CMK (cell line): ENCODE measurements at places on chromosomes 13 and 19.

GRCh38 chr13:97108530-97108900 is 113.6 kb upstream of the MBNL2 start:
- DNase-seq = no peak

DNA sequence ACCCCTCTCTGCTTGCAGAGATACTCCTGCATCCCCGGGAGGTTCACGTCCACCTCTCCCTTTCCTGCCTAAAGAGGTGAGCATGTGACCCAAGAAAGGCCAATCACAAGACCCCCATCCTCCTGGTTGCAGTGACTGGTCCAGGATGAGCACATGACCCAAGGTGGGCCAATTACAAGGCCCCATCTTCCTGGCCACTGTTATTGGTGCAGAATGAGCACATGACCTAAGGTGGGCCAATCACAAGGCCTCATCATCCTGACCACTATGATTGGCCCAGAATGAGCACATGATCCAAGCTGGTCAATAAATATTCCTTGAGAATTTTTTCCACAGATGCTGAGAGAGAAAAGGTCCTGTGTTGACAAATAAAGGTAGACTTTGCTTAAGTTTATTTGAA is 350.7 kb downstream of the EFNB2 start:
- no peak for DNase-seq

DNA sequence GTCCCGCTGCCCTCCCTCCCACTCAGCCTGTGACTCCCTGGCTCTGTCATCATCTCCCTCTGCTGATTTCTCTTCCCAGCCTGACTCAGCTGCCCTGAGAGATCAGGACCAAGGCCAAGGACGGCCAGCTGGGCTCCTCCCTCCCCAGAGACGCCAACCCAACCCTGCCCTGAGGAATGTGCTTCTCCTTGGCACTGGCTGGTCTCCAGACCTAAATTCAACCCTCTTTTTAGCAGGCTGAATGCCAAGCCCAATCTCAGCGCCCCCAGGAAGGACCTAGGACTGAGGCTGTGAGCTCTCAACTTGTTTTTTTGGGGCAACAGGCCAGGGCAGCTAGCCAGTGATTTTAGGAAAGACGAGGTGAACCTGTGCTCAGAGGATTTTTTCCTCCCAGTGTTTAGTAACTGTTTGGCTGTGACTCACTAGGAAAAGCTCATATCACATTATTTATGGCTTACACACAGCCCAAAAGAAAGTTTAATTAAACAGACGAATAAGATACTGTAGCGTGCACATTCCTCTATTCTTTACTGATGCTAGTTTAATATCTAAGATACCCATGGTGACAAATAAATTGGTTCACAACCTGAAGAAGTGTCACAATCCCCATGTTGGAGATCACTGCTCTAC is 7.4 kb upstream of the IGFL1 start:
- DNase-seq = no peak

GRCh38 chr19:23957660-23958281 is 43.1 kb downstream of the ZNF726 start:
- no peak for DNase-seq

- DNase-seq = no peak
Observed at GRCh38 chr13:34207334-34207733, 389.4 kb downstream of the RFC3 start.

- no peak for DNase-seq
Observed at GRCh38 chr13:25171517-25172302, at the start of gene AMER2. AMER2 (minus strand) TSS chr13:25172288; CDS start chr13:25171619, 669 bp downstream.

DNA sequence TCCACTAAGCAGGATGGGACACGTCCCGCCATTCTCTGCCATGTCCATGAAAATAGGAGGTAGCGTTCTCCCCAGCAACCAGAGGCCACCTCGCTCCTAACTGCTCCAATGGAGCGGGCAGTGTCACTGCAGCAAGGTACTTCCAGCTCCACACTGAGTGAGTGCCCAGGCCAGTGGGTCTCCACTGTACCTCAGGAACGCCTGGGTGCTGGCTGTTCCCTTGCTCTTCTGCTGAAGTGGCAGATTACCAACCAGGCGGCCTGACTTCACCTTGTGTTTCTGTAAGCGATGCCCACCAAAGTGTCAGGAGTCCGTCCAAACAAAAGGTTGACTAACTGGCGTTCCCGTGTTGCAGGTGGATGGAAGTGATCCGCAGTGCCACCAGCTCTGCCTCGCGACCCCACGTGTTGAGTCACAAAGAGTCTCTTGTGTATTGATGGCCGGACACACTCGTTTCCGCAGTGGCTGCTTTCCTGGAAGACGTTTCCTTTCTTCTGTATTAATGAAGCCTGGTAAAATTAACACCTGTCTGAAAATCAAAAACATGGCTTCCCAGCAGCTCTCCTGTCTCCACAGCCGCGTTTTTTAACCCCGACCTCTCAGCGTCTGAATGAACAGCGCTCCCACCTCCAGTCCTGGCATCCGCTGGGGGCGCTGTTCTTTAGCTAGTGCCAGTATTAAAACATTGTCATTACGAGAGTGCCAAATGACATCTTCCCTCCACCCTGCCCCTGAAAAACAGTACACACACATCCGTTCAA is 128.8 kb downstream of the STK24 start:
- DNase-seq = no peak

DNA sequence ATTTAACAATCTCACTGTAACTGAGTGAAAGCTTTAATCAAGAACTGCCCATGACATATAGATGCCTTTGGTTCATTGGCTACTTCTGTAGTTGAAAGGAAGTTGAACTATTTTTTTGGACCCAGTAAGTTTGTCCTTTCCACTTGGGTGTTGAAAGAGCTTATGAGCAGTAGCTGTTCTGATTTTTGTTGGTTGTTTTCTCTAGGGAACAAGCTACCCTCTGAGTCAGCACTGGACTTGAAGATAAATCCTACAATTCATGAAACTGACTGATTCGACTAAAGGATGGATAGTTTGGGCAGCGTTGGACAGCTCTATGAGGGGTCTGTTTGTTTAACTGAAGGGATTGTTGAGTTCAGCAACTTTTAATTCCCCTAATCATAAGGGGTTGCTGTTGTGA is 101.0 kb downstream of the PAN3 start:
- no peak for DNase-seq

DNA sequence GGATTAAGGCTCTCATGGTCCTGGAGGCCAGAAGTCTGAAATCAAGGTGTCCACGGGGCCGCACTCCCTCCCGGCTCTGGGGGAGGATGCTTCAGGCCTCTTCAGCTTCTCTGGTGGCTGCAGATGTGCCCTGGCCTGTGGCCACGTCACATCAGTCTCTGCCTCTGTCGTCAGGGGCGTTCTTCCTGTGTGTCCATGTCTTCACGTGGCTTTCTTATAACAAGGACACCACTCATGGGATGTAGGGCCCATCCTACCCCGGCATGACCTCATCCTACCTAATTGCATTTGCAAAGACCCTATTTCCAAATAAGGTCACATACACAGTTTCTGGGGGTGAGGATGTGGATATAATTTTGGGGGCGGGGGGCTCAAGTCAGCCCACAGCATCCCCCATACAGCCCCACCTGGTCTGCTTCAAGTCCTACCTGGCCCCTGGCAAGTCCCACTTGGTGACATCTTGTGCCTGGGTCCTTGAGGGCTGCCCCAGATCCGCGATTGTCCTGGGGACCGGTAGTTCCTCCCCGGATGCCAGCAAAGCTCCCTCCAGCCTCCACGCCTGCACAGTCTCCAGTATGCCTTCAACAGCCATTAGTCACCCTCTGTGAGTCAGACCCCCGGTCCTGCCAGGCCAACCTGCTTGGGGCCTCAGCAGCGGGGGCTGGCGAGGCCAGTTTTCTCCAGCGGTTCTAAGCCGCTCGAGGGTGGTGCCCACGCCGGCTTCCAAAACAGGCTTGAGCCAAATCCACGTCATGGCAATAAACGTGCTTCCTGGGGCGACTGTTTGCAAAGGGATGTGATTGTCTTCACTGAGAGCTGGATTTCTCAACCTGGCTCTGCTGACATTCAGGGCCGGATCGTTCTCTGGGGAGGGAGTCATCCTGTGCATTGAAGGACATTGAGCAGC is 32.2 kb downstream of the MYO9B start:
- DNase-seq = no peak

DNA sequence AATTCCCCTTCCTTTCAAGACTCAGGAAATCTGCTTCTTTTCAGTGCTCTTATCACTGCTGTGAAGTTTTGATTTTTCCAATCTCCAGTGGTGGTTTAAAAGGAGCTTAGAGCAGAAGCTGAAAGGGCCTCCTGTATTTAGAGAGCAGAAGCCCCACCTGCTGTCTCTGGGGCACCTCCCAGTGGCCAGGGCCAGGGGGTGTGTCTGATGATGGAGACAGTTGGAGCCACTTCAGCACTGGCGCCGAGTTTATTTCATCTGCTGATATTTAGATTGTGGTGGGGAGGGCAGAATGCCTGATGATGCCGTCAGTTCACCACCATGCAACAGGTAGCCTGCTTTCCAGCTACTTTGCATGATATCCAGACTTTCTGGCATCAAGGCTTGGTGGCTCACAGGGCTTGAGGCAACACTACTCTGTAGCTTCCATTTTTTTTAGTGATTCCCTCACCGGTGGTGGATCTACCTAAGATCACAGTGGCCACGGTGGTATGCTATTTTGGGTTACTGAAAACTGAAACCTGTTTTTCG is 371.9 kb downstream of the KCNRG start:
- DNase-seq = no peak

DNA sequence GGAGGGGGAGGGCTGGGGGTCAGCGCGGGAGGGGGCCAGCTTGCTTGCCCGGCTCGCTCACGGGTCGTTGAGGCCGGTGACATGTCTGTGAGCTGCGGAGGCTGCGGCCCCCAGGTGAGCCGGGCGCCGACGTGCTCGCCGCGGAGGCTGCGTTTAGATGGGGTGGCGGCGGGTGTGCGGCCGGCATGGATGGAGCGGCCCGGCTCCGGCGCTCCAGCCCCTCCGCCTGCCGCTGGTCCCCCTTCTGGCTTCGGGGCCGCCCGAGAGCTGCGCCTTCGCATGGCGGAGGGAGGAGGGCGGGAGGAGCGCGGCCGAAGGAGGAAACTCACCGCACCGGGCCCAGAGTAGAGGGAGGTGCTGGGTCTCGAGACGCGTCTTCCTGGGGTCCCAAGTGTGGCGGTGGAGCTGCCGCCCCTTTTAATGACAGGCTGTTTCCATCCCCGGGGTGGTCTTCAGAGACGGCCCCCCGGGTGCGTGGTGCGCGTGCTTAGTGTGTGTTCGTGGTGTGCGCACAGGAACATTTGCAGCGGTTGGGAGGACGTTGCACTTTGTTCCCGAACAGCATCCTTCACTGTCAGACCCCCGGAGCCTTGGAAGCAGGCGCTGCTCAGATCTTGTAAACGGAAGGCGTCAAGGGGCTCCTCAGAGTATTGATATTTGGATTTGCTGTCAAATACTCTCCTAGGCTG is at the start of gene AKAP11:
Gene AKAP11, plus strand, starts transcription at position 38 of the 689 bp plus-strand sequence. CDS start 14,197 bp downstream, outside the sequence.
- no peak for DNase-seq

DNA sequence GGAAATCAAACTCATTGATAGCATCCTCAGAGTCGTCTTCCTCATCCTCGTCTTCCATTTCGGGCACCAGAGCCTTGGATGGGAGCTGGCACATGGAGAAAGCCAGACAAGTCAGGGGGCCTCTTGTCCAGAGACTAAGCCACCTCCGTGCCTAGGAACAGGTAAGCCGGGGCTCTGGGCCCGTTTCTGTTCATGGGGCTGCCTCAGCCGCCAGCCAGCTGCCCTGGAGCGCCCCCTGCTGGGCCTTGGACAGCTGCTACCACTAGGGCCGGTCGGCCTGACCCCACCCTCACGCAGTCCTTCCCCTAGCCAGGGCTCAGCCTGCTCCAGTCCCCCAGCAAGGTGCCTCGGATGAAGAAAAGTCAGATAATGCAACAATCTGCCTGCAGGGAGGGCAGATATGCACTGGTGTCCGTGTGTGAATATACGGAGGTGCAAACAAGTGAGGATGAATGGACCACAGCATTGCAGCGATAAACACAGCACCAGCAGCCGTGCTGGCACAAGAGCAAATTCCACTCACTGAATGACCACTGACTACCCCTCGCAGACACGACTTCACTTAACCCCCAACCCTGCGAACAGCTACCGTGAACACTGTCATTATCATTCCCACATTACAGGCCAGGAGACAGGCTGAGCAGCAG is 11.9 kb upstream of the PRKD2 start:
- DNase-seq = no peak

- DNase-seq = no peak
Observed at GRCh38 chr13:109779074-109779473, 7.3 kb downstream of the IRS2 start.

GRCh38 chr13:39364947-39365468 is 238.0 kb downstream of the LHFPL6 start:
- no peak for DNase-seq

GRCh38 chr13:40660692-40661091 is 5.7 kb downstream of the FOXO1 start:
- no peak for DNase-seq

DNA sequence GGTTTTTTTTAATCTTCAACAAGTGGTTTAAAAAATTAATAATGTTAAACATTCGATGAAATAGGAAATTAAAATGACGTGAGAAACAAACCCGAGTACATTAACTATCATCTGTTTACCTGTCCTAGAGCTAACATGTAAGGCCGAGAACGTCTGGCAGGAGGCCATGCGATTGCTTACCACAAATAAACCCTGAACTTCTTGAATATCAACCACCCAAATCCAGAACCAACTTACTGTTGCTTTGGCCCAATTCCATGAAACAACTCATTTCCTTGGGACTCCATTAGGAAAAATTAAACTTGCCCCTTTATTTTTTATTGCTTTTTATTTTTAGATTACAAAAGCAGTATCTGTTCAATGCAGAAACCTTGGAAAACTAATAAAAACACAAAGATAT is 228.9 kb upstream of the IRS2 start:
- DNase-seq = no peak

DNA sequence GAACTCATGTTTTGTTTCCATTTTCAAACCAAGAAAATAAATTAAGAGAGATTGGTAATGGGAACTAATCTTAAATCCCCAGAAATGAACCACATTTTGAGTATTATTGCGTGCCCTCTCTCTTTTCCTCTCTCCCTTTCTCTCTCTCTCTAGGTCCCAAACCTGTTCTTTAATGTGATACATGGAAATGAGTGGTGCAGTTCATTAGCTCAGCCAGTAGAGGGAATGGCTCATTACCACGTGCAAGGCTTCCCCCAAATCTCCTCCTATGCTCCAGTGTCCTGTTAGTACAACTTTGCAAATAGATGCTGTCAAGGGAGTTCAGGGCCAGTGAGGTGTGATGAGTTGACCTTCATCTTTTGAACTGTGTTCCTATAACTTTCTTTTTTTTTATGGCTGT is 178.4 kb downstream of the FGF9 start:
- DNase-seq = no peak

GRCh38 chr19:19540064-19540714 is 2.1 kb downstream of the CILP2 start:
- no peak for DNase-seq

DNA sequence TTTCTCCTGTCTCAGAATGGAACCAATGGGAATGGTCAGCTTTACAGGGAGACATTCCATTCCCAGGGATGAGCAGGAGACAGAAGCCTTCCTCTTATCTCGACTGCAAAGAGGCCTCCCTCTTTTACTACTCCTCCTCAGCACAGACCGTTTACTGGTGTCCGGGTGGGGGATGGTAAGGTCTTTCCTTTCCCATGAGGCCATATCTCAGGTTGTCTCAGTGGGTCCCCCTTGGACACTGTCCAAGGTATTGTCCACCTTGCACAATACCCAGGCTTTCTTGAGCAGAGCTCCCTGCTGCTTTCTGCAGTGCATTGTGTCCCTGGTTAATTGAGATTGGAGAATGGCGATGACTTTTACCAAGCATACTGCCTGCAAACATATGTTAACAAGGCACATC is 7.5 kb upstream of the ZNF808 start:
- no peak for DNase-seq
